GM23248 (cell line): ENCODE measurements at places on chromosomes 7 and 10. TPM values are rescaled to one million over a fixed set of nuclear protein-coding genes. Genes with fewer than 3 reads are reported as not detected.

- no peak for DNase-seq
Measured at GRCh38 chr7:105886776-105887175, 10.4 kb upstream of the ATXN7L1 start.

- no peak for DNase-seq
Measured at GRCh38 chr10:123241391-123242141, 87.4 kb downstream of the BUB3 start.

The EVX1 gene
- not detected in 2 replicates for total RNA-seq

- DNase-seq = no peak
Measured at GRCh38 chr10:88608052-88608732, 21.6 kb downstream of the LIPJ start.

DNA sequence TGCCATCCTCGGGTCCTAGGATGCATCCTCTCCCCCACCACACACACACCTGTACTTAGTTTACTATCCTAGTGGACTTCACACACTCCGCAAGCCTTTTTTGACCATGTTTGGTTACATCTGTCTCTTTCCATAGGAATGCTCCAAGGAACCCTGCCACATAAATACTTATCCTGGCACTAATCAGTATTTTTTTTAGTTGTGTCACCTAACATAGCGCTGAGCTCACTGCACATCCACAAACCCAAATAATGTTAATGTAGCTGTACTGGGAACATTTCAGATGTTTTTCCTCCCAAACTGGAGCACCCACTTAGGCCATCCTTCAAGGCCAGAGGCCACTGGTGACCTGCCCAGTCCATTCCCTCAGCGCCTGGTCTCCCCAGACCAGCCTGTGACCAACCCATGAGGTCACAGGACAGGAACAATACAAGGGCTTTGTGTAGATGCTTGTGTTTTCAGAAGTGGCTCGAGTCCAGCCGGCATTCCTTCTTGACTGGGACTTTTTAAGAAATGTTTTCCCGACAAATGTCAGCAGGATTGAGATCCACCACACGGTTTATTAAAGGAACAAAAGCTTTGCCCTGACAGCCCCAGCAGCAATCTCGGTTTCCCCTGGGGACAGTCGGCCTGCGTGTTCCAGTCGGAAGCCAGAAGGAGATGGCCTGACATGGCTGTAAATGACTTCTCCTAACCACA is 181.4 kb downstream of the JCAD start:
- DNase-seq = no peak

DNA sequence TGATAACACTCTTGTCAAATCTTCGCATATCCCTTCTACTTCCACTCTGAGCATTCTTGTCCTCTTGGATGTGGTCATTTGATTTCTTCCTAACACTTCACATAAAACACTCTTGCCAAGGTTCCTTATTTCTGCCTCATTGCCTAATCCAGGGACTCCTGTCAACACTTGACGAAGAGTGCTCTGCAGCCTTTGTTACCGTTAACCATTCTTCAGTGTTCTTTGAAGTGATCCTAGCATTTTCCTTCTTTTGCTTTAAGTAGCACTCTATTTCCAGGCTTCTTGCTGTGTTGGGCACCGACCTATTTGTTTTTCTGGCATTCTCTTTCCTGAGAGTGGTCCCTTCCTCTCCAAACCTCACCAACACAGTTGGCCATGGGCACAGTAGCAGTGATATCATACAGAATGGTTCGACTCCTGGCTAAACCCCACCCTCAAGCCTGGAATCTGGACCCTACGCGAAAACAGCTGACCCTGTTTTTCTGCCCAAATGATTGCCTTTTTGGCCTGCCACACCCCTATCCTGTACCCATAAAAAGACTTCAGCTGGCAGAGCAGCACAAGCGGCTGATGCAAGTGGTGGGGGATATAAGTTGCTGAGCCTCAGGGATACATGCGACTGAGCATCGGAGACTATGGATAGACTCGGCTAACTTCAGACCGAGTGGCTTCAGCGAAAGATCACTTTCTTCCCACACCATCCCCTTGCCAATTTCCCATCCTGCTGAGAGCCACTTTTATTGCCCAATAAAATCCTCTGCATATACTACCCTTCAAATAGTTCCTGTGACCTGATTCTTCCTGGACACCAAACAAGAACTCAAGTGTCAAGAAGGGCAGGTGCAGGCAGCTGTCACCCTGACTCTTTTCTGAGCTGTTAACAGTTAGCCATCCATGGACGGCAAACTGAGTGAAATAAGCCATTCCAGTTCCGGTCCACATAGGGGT is 820.6 kb downstream of the CCSER2 start:
- DNase-seq = no peak

GRCh38 chr10:7102557-7103349 is 308.1 kb downstream of the SFMBT2 start:
- DNase-seq = no peak

DNA sequence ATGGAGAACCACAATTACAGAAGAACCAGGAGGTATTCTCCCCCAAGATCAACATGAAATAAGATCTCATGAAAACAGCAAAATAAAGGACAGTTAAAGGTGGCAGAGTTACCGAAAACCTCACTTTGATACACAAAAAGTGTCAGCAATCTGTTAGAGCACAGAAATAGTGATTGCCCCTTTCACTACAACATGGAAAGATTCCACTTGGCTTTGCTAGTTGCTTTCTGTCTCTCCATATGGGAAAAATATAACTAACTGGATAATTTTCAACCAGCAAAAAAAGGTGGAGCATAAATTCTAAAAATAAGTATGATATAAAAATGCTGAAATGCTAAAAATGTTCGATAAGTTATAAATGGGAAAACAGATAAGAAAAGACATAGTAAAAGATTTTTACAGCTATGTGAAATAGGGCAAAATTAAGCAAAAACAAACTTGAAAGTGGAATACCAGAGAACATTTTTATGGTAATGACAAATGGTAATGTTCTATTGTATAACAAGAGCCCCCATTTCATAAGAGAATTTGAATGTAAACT is 90.2 kb downstream of the GPR85 start:
- no peak for DNase-seq

The NRP1 gene
- 134 and 152 TPM in 2 replicates for total RNA-seq

The CYP2C8 gene
- total RNA-seq = not detected in 2 replicates

GRCh38 chr10:110829721-110830410 is 41.9 kb upstream of the PDCD4 start:
- no peak for DNase-seq

GRCh38 chr10:33623669-33624068 is 289.2 kb upstream of the NRP1 start:
- no peak for DNase-seq

The HOGA1 gene
- total RNA-seq = 0.22 TPM in 1 of 2 replicates, not detected in the other

The PPP3CB gene
- 29.5 and 37.6 TPM in 2 replicates for total RNA-seq

DNA sequence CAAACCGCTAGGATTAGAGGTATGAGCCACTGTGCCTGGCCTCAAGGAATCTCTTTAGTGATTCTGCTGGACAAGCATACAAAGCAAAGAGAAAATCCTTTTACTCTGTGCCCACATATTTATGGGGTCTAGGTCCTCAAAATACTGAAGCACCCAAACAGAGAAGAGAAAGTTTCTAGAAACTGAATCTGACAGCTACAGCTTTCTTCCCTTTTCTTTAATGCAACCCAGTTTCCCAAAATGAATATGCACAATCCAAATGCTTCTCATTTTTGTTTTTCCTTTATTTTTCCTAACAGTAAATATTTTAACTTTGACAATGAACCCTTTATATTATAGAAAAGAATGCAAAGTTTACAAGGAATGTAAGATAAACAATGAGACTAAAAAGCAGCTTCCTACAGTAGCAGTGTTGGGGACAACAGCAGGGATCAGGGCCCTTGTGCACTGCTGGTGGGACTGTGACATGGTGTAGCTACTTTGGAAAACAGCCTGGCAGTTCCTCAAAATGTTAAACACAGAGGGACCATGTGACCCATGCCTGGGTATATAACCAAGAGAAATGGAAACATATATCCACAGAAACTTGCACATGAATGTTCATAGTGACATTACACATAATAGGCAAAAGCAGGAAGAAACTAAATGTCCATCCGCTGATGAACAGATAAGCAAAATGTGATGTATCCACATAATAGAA is 325.2 kb downstream of the PRPF18 start:
- DNase-seq = no peak

GRCh38 chr7:77459311-77459726 is 43.2 kb upstream of the GSAP start:
- no peak for DNase-seq

The CYP2C19 gene
- total RNA-seq = not detected in 2 replicates

DNA sequence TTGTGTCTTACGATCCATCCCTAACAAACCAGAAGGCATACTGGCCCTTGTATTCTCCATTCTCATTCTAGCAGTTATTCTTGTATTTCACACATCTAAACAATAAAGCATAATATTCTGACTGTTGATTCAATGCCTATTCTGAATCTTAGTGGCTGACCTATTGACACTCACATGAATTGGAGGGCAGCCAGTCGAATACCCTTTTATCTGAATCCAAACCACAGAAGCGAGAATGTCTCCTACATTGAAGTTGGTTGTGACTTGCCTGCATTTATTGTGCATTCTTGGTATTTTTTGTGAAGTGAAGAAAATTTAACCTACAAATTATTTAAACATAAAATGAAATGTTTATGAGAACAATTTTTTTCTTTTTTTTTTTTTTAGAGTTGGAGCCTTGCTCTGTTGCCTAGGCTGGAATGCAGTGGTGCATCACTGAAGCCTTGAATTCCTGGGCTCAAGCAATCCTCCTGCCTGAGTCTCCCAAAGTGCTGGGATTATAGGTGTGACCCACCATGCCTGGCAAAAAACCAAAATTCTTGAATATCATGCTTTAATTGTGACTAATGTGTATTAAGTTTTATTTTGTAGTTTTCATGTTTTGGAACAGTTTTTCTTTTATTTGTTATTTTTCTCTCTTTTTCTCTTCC is 22.7 kb downstream of the EXOC4 start:
- peak; percentile 15 for DNase-seq

DNA sequence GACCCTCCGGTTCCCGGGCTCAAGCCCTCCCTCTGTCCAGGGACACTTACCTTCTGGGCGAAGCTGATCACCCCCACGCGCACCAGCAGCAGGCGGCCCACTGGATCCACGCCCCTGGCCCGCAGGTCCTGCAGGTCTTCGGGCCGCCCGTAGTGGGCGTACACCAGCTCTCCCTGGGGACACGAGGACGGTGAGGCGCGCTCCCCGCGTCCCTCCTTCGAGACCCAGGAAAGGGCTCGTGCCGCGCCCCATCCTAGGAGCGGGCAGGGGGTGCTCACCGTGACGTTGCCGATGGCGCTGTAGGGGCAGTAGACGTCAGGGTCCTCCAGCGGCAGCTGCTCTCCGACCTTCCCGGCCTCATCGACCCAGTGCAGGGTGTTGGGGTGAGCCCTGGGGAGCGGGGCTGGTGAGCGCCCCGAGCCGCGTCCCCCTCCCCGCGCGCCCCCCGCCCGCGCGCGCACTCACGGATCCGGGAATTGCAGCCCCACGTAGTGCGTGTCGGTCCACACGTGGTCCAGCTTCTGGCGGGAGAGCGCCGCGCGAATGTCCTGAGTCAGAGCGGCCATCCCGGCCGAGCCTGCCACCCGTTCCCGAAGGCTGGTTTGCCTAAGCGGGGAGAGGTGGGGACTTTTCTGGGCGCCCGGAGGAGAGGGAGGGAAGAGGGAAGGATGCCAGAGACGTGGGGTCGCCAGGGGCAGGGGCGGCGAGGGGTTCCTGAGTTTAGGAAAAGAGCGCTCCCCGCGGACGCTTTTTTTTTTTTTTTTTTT is 8.2 kb downstream of the TFR2 start:
- peak; percentile 69 for DNase-seq

The SCART1 gene
- 0.65 and 2.1 TPM in 2 replicates for total RNA-seq

DNA sequence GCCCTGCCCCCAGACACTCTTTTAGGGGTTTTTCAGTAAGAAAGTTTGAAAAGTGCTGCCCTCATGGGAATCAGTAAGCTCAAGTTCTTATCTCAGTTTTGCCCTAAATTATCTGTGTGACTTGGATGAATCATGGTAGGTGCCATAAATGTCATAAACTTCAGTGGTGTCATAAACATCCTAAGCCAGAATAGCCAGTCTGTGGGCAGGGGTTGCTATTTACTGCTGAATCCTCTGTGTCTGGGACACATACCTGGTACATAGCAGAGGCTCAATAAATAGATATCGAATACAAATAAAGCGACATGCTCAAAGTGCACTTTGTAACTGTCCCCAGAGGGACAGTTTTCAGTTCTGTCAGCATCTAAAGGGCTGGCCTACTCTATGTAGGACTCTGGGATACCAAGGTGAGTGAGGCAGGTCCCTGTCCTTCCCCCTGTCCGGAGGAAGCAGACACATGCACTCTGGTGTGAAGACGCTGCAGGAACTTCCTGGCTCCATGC is 502.1 kb downstream of the RPS24 start:
- no peak for DNase-seq

GRCh38 chr7:15508258-15508657 is 53.6 kb downstream of the AGMO start:
- DNase-seq = peak; percentile 43

GRCh38 chr7:28984631-28985030 is 26.5 kb upstream of the TRIL start:
- peak; percentile 94 for DNase-seq

The RNF32 gene
- 1.1 TPM in 2 replicates for total RNA-seq

DNA sequence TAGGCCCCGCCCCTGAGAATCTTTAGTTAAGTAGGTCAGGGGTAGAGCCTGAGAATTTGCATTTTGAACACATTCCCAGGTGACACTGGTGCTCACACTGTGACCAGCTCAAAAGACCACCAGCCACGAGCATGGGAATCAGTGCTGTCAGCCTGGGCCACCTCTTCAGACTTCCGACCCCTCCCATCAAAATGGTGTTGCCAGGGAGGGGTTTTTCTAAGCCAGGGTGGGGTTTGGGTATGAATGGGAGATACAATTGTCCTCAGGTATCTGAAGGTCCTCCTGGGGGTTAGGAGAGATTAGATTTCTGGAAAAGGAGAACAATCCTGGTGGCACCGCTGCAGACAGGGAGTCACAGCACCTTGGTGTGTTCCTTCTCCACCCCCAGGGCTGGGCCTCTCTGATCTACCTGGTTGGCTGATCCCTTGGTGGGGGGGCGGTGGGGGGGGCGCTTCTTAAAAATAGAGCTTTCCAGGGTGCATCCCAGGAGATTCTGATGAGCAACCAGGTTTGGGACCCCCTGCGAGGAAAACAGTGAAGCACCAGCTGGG is 111.5 kb upstream of the ANLN start:
- DNase-seq = no peak

- DNase-seq = no peak
Measured at GRCh38 chr10:64385355-64385754, 864.2 kb downstream of the REEP3 start.

- DNase-seq = no peak
Measured at GRCh38 chr10:8229153-8229552, 174.7 kb downstream of the GATA3 start.

GRCh38 chr10:3206511-3207157 is 34.1 kb upstream of the PITRM1 start:
- DNase-seq = no peak

DNA sequence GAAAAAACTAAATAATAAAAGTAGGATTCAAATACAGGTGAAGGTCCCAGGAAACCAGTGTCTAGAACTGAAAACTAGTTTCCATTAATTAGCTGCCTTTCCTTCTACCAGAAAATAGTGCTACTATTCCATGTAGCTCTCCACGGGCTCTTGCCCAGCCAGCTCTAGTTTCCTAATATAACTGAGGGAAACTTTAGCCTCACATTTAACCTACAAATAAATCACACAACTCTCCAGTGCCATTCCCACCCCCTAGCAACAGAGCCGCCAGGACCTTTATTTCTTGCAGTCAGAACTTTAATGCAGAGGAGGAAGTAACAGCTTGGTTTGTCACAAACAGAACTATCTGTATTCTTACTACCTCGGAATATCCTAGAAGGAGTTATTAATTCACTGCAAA is 10.3 kb downstream of the TOMM7 start:
- no peak for DNase-seq

The HOXA4 gene
- 0.13 and 1.8 TPM in 2 replicates for total RNA-seq

The IDI2 gene
- total RNA-seq = not detected in 2 replicates
